ENCODE measurements at places on chromosomes 12 and 14.
A peak's percentile ranks its signal among the peaks of the same experiment; 100 is the strongest.

- peak; percentile 39 for DNase-seq
These were observed 57.1 kb upstream of the SLCO1B1 start for GRCh38 chr12:21073822-21074460.

- DNase-seq: peak; percentile 52
These were observed 65.1 kb downstream of the SIX6 start for GRCh38 chr14:60573943-60574495.

GRCh38 chr14:77120771-77121743, 20.5 kb downstream of the ZDHHC22 start:
- DNase-seq: no peak

GRCh38 chr14:101026341-101026740, 122.8 kb upstream of the RTL1 start:
- no peak for DNase-seq

GRCh38 chr12:92216092-92216491, 70.4 kb upstream of the BTG1 start:
- no peak for DNase-seq

DNA sequence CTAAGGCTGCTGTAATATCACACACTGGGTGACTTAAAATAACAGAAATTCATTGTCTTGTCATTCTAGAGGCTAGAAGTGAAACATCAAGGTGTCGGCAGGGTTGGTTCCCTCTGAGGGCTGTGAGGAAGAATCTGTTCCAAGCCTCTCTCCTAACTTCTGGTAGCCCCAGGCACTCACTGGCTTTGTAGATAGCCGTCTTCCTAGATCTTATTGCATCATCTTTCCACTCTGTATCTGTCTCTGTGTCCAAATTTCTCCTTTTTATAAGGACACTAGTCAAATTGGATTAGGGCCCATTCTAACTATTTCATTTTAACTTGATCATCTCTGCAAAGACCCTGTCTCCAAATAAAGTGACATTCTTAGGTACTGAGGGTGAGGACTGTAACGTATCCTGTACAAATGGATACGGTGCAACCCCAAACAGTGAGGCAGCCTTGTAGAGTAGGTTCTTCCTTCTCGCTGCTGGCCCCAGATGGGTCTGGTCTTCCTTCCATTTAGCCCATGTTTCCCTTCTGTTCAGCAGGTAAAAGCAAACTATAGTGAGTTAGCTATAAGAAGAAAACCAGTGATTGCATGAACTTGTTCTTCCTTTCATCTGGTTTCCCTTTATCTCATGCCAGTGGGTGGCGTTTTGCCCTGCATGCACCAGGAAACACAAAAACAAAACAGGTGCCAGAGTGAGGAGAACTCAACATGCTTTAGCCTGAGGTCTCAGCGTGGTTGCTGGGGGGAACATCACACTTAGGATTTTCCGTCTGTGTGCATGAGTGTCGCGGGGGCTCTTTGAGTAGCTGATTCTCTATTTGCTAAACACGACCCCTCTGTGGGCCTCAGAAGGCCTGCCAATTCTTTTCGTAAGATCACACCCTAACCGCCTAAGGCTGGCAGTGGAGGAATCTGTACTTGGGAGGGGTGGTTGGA, 19.5 kb downstream of the TTC9 start:
- no peak for DNase-seq

DNA sequence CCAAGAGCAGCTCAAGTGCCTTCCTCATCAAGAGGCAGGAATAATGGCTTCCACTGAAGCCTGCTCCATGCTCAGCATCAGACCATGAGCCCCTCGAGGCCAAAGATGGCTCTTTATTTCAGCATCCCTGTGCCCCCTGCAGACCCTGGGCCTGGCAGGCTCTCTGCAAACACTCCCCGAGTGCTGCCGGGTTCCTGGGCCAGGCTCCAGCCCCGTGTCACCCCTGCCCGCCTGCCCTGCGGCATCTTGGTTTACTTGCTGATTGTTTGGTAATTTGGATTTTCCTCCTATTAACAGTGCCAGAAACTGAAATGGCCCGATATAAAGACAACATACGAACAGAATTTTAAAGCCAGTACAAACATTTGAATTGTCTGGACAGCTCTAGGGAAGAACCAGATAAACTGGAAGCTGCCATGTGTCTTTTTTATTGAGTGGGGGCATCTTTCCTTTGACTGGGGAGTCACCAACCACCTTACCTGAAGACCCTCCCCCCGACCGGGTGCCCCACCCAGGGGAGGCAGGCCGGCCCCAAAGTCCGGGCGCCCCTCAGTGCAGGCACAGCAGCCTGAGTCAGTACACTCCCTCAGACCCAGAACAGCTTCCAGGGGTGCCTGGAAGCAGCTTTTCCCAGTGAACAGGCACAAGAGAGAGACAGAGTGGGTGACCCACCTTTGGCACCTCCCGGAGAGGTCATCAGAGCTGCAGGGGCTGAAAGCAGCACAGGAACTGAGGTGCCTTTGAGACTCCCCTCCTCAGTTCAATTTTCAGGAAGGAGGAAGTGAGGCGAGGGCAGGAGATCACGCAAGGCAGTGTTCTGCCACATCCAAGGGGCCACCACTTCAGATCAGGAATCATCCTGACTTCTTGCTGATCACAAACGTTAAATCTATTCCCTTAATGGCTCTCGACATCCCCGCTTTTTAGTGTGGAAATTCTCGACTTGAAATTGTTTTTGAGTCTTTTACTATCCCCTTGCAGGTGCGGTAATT, 30.6 kb downstream of the ITPK1 start:
- DNase-seq: no peak

DNA sequence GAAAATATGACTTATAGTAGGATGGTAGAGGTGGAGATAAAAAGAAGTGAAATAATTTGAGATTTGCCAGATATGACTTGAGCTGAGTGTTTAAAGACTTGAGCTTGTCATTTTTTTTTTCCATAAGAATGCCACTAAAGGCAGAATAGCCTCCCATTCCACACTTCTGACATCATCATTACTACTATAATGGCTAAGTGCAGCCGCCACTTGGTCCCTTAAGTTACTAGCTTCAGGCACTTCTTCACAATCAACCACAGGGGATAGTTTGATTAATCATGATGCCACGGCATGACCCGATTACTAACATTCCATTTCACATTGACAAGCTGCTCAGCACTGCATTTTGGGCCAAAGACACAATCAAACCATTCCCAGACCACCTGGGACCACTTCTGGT, 127.9 kb downstream of the EFCAB11 start:
- peak; percentile 49 for DNase-seq

- DNase-seq: no peak
These were observed 62.7 kb downstream of the TTLL5 start for GRCh38 chr14:75723716-75724115.

DNA sequence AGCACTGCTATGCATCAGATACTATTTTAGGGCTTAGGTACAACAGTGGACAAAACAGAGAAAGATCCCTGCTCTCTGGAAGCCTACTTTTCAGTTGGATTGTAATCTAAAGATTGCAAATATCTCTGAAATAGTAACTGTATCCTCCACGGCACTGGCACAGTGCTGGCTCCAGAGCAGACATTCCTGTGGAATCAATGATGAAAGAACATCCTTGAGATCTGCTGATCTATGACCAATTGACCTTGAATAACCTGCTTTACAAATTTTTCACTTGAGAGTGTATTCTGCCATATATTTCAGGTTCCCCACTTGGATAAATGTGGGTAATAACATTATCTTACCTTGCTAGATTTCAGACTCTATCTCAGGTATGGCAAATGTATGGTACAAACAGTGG, 3.2 kb downstream of the STAB2 start:
- DNase-seq: no peak

GRCh38 chr12:51521554-51522276, 69.3 kb upstream of the SCN8A start:
- peak; percentile 21 for DNase-seq

Measured in fibroblast of skin of abdomen (primary cell).